Vagina (tissue), 2 donors: ENCODE measurements at places on chromosomes 2 and 18.

DNA sequence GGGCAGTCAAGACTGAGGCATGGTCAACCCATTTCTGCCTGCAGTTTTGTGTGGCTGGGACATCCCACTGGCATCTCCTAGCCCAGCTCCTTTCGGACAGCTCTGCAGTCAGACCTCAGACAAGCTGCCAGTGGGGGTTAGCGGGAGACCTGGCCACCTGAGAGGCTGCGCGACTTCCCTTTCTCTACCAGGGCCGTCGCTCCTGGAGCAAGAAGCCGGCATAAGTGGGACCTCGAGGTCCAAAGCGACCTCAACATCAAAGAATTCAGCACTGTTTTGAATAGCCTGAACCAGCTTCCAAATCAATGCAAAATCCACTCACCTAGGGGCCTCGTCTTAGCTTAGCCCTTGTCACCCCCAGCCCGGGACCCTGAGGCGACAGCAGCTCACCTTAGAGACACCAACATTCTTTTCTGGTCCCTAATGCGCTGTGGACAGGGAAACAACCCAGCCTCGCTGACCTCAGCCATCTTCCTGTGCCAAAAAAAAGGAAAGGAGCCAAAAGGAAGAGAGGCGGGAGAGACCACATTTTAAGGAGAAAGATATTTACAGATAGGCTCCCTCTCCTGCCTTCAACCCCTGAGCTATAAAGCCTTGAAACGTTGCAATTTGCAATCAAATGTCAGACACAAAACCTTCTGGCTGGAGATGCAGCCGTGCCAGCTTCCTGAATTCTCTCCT is 81.2 kb downstream of the GFPT1 start:
- no peak for DNase-seq

- DNase-seq: no peak
These were observed 32.9 kb upstream of the POMC start for GRCh38 chr2:25201265-25201664.

GRCh38 chr2:36831185-36831584 is 134.7 kb downstream of the VIT start:
- DNase-seq: no peak

DNA sequence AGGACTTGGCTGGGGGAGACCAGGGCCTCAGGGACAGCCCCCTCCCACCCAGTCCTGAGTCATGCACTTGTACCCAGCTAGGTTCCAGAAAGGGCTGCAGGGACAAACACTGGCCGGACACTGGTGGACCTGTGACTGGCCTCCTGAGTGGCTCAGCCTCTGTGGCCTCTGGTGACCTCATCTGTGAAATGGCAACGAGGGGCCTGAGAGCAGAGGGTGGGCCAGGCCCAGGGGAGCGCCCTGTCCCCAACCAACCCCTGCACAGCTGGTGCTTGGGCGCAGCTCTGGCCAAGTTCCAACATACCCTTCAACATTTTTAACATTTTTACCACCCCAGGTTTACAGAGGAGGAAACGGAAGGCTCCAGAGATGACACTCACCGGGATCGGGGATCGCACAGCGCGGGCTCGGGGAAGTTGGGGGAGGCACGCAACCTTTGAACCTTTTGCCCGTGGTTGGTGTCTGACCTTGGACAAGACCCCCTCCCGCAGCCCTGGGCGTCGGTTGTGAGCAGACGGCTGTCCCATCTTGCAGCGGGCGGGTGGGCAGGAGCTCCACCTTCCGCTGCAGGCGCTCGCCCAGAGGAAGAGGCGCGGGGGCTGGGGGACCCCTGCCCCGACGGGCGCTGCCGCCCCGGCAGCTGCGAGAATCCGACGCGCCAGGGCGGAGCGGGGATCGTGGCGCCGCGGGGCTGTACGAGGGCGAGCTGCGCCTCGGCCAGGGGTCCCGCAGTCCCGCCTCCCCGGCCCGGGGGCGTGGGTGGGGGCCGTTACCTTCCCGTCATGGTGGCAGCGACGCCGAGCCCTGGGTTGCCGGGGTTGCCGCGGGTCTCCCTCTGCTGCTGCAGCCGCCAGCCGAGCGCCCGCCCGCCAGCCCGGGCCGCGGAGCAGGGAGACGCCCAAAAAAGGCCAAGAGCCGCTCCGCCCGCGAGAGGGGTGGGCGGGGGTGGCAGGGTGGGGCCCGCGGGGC is 805 bp downstream of the LIMS2 start:
- no peak for DNase-seq

GRCh38 chr18:4444306-4444705 is 10.8 kb downstream of the DLGAP1 start:
- no peak for DNase-seq

- no peak for DNase-seq
These were observed 45.9 kb upstream of the SIX2 start for GRCh38 chr2:45055162-45055605.

DNA sequence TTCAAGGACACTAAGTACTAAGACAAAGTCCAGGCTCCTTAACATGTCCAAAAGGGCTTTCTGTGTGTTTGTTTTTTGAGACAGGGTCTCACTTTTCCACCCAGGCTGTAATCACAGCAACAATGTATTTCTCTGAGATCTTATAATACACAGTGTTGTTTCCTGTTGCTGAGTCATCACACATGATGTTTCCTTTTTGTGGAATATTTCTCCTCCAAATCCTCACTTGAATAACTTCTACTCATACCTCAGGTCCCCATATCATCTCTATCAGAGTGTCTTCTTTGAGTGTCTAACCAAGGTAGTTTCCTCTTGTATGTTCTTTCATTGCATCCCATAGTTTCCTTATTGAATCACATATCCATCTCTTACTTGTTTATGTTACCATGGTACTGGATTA is 632.0 kb upstream of the PIK3C3 start:
- no peak for DNase-seq

GRCh38 chr2:158926478-158926948 is 41.9 kb upstream of the TANC1 start:
- DNase-seq: no peak
